ENCODE measurements at places on chromosomes 6 and 20.
A peak's percentile ranks its signal among the peaks of the same experiment; 100 is the strongest.

- DNase-seq: no peak
These were observed 188.6 kb upstream of the PLCB4 start for GRCh38 chr20:8880085-8880853.

DNA sequence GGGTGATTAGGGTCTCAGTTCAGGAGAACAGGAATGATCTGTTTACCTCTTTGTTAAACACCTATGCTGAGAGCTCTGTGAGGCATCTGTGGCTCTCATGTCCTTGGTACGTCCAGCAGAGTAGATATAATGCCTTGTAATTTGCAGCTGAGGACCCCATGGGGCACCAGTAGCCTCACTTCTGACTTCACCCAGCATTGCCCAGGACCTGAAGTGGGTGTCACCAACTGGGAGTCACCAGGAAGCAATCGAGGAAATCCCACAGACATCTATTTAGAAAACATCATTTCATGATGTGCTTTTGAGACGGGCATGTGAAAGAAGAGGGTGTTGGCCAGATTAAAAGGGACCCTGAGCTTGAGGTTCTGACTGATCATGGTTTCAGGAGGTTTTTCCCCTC, 8.8 kb downstream of the EDN3 start:
- no peak for DNase-seq

GRCh38 chr20:6381887-6382286, 259.1 kb upstream of the FERMT1 start:
- DNase-seq: no peak

DNA sequence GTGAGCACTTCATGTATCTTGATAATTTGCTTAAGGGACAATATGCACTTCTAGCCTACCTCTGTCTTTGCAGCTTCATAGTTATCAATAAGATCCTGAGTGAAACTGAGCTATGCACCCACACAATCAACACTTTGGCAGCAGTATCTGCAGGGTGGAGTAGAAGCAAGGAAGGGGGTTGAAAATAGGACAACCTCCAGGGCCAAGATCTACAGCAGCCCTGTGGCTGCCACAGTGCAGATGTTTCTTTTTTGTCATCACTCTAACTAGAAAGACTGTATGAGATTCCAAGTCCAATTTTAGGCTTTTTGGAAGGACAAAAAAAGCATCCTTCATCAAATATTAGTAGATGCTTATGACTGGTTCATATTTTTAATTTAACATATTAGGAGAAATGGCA, 336.1 kb upstream of the CITED2 start:
- no peak for DNase-seq

DNA sequence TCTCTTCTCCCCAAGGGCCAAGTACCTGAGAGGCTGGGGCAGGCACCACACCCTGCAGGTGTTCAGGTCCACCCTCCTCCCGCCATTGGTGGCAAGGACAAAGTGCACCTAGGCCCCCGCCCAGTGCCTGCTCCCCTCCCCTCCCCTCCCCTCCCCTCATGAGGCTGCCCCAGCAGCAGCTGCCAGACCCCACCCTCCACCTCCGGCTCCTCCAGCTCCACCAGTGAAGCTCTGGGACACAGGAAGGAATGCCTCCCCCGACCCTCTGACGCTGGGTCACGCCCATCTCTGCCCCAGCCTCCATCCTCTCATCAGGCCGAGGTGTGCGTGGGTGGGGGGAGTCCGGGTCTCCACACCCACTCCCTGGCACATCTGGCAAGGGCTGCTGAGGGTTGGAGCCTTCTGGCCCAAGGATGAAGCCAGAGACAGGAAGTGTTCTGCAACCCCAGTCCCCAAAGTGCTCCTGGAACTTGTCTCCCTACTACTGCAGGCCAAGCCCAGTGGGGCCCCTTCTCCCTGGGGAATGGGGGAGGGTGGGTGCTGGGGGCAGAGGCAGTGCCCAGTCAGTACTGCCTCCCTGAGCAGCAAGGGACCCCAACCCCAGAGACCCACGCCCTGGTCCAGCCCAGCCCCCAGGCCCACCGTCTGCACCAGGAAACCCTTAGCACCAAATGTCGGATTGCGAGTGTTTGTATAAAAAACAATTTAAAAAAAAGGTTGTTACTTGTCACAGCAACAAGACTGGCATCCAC, 1.6 kb upstream of the UCKL1 start:
- DNase-seq: no peak

GRCh38 chr6:31139599-31139998, 733 bp upstream of the PSORS1C2 start:
- no peak for DNase-seq

DNA sequence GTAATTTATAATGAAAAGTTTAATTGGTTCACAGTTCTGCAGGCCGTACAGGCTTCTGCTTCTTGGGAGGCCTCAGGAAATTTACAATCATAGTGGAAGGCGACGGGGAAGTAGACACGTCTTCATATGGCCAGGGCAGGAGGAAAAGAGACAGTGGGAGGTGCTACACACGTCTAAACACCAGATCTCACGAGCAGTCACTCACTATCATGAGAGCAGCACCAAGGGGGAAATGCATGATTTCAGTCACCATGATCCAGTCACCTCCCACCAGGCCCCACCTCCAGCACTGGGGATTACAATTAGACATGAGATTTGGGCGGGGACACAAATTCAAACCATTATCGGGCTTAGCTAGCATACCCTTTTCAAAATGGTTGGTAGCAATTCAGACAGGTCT, 41.2 kb downstream of the EIF2S2 start:
- DNase-seq: no peak

DNA sequence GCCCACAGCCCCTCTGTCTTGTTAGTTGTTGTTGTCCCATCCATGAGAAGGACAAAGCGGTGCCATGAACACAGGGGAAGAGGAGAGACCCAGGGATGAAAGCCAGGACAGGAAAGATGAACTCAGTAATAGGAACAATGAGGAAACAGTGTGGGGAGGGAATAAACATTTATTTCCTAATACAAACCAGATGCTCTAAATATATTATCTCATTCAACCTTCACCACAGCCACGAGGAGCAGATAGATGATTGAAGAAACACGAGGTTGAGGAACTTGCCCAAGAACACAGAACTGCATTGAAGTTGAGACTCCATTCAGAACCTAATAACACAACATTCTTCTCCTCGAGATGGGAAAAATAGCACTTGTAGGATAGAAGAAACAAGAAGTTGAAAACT, 53.0 kb upstream of the AIG1 start:
- peak; percentile 14 for DNase-seq

GRCh38 chr20:10454151-10454750, 19.1 kb downstream of the SLX4IP start:
- no peak for DNase-seq

DNA sequence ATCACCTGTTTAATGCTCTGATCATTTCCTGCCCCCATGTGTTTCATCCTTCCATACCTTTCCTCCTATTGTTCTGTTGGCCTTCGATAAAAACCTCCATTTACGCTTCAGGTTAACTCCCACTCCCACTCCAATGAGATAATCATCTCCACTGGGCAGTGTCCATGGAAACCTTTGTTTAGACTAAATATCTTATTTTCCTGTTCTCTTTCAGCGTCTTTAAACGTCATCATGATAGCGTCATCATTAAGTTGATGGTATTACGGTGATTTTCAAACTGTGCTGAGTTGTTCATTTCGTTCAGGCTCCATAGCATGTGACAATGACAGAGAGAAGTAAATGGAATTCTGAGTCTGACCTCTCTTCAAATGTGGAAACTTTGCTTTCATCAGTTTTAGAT, 970.5 kb upstream of the SLC35B3 start:
- no peak for DNase-seq

GRCh38 chr6:126723541-126724170, 383.7 kb downstream of the CENPW start:
- no peak for DNase-seq

DNA sequence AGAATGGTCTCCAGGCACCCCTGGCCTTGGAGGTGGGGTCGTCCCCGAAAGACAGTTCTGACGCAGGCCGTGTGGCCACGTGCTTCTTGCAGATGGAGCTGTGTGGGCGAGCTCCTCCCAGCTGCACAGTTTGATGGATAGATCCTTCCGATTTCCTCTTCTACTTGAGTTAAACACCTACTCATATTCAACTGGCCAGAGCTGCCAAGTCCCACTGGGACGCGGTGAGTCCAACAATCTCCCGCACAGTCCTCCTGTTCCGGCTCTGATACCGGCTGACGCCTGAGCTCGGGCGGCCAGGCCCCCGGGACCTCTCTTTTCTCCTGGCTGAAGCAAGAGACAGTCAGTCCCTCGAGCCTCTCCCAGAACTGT, 57.9 kb upstream of the DACT2 start:
- DNase-seq: no peak

DNA sequence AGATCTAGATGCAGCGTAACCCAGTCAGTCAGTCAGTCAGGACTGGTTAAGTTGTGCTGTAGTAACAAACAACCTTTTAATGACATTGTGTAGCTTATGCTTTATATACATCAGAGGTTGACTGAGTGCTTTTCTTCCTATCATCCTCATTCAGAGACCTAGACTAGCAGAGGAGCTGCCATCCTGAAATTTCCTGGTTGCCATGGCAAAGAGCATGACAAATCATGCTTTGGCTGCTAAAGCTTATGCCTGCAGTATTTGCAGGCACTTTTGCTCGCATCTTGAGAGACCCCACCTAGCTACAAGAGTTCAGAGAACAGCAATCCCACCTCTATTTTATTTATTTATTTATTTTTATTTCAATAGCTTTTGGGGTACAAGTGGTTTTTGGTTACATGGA, 244.0 kb downstream of the BTBD3 start:
- DNase-seq: no peak

DNA sequence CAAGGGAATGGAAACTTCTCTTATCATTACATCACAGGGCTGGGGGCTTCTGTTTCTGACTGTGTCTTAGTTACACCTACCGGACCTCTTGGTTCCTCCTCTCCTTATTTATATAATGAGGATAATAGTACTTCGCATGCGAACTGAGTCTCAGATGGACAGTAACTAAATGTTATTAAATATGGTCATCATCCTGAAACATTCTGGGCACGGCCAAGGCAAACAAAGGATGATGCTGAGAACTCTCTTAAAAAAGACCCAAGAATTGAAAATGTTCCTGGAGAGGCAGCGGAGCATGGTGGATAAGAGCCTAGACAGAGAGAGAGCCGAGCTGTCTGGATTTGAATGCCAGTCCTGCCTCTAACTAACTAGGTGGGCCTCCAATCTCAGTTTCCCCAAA, 119.8 kb upstream of the SASH1 start:
- DNase-seq: no peak

DNA sequence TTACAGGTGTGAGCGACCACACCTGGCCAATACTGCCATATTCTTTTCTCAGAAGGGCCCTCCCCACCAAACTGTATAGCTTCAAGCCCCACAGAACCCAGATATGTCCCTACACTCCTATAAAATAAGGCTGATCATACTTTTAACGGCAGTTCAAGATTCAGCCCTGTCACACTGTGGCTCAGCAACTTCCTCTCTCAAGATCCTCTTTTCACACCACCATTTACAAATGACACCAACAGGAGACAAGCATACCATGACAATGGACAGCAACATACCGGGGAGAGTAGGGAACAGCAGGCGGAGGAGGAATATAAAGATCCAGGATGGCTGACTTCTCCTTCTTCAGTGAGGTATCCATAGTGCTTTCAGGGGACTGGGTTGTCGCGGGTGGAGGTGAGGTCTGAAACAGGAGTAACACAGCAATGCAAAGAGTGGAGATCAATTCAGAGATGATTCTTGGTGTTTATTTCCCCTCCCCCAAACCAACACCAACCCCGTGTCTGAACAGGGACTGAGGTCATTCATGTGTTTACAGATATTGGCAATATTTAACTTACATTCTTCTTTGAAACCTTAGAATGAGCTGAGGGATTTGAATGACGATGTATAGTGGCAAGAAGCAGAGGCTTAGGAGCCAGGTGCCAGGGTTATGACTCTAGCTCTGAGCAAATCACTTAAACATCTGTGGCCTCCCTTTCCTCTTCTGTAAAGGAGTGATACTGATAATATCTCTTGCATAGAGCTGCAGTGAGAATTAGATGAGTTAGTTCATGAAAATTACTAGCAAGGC, 57.6 kb upstream of the IPCEF1 start:
- DNase-seq: peak; percentile 17

- no peak for DNase-seq
These were observed 275.3 kb downstream of the HIVEP2 start for GRCh38 chr6:142669471-142670351.

DNA sequence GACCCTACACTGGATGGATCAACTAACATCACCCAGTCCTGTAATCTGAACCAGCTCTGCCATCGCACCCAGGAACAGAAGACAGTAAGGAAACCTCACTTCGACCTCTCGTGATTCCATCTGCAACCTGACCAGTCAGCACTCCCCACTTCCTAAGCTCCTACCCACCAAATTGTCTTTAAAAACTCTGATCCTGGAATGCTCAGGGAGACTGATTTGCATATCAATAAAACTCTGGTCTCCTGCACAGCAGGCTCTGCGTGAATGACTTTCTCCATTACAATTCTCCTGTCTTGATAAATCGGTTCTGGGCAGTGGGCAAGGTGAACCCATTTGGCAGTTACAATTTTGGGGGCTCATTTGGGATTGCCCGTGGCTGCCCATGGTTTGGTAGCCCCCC, 18.3 kb upstream of the AGPAT4 start:
- no peak for DNase-seq

DNA sequence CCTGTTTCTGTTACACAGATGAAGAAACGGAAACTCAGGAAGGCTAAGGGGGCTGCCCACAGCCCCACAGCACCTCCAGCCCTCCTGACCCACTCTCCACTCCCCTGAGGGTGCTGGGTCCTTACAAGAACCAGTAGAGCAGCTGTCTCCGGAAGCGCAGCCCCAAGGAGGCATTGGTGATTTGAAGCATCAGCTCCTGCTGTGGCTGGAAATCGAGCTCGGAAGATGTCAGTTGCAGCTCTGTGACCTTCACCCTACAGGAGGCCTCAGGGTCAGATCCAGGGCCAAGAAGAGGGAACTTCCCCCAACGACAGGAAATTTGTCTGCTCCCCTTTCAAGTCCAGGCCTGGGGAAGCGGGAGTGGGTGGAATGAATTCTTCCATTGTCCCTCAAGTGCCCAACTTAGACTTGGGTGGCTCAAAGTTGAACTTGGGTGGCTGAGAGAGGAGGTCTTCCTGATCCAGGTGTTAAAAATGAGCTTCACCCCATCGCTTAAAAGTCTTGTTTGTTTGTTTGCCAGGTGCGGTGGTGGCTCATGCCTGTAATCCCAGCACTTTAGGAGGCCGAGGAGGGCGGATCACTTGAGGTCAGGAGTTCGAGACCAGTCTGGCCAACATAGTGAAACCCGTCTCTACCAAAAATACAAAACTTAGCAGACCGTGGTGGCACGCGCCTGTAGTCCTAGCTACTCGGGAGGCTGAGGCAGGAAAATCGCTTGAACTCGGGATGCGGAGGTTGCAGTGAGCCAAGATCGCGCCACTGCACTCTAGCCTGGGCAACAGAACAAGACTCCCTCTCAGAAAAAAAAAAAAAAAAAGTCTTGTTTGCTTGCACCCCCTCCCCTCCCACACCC, 1.9 kb downstream of the PLTP start:
- DNase-seq: no peak

- DNase-seq: no peak
These were observed 1.7 kb downstream of the CDC25B start for GRCh38 chr20:3797592-3798372.

- peak; percentile 10 for DNase-seq
These were observed 3.2 kb upstream of the DEF6 start for GRCh38 chr6:35294308-35294945.

All from fibroblast of the conjunctiva (primary cell).